ENCODE measurements at places on chromosomes 5 and 9.

DNA sequence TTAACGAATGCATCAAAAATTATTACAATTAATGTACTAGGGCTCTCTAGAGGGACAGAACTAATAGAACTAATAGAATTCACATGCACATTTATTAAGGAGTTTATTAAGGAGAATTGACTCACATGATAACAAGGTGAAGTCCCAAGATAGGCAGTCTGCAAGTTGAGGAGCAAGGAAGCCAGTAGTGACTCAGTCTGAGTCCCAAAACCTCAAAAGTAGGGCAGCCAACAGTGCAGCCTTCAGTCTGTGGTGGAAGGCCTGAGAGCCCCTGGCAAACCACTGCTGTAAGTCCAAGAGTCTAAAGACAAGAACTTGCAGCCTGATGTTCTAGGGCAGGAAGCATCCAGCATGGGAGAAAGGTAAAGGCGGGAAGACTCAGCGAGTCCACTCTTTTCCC, 633.8 kb downstream of the SEMA5A start:
- DNase-seq = no peak

DNA sequence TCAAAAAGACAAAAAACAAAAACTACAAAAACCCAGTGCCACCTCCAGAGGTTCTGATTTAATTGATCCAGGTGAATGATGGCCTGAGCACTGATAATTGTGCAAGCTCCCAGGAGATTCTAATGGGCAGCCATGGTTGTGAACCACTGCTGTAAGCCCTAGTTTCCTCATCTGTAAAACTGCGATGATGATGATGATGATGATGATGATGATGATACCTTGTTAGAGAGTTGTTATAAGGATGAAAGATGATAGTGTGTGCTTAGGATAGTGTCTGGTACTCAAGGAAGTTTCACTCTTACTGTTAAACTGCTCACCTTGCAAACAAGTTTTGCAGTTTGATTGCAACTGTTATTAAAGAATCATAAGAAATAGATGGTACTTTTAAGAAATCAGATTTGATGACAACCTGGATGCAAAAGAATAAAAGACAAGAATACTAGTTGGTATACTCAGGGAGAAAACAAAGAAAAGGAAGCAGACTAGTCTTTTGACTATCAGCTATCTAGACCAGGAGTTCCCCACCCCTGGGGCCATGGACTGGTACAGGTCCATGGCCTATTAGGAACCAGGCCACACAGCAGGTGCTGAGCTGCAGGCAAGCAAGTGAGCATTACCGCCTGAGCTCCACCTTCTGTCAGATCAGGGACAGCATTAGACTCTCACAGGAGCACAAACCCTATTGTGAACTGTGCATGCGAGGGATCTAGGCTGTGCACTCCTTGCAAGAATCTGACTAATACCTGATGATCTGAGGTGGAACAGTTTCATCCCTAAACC, 98.0 kb downstream of the OR2K2 start:
- no peak for DNase-seq

DNA sequence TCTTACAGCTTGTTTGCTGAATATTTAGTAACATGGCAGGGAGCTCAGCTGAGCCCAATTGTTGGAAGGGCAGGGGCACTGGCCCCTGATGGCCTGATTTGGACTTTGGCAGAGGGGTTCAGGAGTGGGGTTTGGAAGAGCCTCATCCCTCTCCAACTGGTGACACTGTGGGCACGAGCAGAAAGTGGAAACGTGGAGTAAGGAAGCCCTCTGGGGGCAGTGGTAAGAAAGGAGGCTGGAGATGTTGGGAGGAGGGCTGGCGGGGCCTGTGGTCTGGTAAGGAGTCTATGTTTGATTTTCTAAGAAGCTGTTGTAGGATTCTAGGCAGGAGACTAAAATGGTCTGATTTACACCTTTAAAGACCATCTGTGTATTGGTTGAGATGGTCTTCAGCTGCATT, 208.9 kb downstream of the HSPA4 start:
- DNase-seq = no peak

DNA sequence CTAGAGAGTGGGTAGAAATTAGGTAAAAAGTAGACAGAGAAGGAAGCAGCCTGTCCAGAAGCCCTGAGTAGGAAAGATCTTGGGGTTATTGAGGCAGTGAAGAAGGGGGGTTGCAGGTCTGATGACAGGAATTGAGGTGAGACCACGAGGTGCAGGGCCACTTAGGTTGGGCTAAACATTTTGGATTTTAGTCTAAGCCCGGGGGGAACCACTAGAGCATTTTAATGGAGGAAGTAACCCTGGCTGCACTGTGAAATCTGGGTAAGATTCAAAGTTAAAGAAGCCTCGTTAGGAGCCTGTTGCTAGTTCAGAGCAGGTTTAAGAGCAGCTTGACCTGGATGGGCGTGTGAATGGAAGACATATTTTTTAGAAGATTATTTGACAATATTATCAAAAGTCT, 38.3 kb downstream of the MAP3K1 start:
- no peak for DNase-seq

DNA sequence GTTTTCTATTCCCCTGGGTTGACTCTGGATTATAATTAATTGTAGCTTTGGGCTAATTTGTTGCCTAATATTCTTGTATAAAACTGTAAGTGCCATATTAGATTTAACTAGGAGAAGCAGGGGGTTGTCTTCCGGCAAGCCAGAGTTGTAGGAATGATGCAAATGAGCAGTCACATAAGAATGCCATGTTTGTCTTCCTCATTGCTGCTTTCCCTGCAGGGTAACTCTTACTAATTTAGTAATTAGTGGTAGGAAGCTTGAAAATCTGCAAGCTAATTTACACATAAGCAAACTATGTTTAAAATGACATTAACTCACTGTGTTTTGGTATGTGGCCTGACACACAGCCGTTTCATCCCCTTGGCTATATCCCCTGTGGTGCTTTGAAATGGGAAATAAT, 527.8 kb downstream of the KCTD16 start:
- DNase-seq = no peak

Measured in right forelimb (tissue), 1 donor.